MG63 (cell line): ENCODE measurements at places on chromosomes 12 and 14. TPM values are rescaled to one million over a fixed set of nuclear protein-coding genes. Genes with fewer than 3 reads are reported as not detected.

The CLEC4D gene
- total RNA-seq = not detected in 2 replicates

The FBLN5 gene
- total RNA-seq = 0.16 and 26.2 TPM in 2 replicates

The C12orf50 gene
- total RNA-seq = not detected in 2 replicates

The SLC17A8 gene
- not detected in 2 replicates for total RNA-seq

- DNase-seq = no peak
These were observed 60.6 kb downstream of the IFNG start for GRCh38 chr12:68098939-68099338.

DNA sequence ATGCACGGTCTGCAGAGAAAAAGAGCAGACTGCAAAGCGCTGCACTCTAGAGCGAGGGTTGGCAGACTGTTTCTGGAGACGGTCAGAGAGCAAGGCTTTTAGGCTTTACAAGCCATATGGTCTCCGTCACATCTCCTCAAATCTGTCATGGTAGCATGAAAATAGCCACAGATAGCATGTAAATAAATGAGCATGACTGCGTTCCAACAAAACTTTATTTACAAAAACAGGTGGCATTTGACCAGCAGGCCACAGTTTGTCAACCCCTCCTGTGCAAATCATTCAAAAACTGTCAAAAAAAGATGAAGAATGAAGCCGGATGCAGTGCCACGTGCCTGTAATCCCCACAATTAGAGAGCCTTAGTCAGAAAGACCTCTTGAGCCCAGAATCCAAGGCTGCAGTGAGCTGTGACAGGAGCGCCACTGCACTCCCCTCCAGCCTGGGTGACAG lies 18.9 kb downstream of the SYNE3 start:
- DNase-seq = no peak

DNA sequence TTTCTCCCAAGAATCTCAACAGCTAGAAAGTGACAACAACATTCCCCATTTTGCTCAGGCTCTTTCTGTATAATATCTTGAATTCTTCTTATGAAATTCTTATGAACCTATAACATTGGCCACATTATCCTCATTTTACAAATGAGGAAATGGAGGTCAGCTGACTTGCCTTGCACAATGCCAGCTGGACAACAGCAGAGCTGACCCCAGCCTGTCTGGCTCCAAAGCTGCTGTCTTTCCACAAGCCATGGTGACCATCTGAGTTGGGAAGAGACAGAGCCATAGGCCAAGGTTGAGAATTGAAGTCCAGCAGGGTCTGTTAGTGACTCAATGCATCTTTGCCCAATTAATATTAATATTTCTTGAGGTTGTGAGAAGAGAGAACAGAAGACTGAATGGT lies 87.3 kb downstream of the KSR2 start:
- no peak for DNase-seq

GRCh38 chr14:35557221-35557747 lies 23.3 kb downstream of the INSM2 start:
- DNase-seq = no peak

DNA sequence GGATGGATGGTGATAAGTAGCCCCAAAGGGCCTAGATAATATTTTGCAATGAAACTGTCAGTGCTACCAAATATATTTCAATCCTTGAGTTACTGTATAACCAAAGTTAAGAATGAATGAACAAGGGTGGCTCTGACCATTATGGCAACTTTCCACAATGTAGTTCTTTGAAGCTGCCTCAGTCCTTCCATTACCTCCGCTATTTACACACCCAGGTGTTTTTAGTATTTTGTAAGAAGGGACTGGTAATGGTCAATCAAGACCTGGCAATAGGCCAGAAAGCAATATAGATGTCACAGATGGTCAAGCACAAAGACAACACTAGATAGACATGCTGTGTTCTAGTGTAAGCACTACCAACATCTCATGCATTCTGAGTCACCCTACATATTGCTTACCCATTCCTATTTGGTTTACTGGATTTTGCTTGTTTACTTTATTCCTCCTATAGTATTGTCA lies 16.3 kb downstream of the DUSP16 start:
- no peak for DNase-seq

DNA sequence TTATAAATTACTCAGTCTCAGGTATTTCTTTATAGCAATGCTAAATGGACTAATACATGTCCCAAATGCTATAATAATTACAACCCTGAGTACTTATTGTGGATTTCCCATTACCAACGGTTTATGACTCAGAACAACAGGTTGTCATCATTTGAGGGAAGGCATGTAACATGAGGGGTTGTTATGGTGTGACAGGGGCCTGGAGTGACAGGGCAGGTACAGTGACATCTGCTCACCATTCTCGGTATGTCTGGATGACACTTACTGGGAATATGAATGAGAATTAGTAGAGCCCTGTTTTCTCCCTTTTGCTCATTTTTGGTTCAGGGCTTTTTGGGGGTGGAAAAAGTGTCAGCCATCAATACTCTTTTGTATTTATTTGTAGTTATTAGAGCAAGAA lies 36.2 kb upstream of the FERMT2 start:
- DNase-seq = no peak

GRCh38 chr12:50387972-50388478 lies 8.4 kb downstream of the FAM186A start:
- no peak for DNase-seq

DNA sequence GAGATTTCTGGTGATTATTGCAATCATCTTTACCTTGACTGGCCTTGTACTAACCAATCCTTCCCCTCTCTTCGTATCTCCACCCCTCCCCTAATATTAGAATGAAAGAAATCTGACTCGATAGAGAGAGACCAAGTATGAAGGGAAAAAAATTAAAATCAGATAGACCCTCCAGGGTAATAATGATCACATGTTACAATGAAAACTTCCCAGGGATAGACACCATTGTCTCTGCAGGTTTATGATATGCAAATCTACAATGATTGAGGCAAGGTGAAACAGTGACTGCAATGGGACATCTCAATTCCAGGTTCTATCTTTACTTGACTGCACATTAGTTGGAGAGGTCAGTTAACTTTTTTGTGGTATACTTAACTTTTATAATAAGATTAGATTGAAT lies 1.5 kb upstream of the NFKBIA start:
- no peak for DNase-seq

DNA sequence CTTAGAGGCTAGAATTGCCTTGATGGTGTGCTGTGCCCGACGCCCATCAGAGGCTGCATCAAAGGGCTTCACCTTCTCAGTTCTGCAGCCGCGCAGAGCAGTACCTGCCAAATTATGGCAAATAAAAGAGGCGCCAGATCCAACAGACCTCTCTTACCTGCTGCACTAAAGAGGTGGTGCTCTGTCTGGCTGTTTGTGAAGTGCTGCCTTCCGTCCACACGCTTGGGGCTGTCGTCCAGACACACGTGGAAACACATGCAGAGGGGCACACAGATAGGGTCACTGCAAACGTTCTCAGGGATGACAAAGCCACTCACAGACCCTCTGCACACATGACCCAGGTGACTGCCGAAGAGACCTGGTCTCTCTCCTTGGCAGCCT lies 617.5 kb downstream of the VRK1 start:
- no peak for DNase-seq

DNA sequence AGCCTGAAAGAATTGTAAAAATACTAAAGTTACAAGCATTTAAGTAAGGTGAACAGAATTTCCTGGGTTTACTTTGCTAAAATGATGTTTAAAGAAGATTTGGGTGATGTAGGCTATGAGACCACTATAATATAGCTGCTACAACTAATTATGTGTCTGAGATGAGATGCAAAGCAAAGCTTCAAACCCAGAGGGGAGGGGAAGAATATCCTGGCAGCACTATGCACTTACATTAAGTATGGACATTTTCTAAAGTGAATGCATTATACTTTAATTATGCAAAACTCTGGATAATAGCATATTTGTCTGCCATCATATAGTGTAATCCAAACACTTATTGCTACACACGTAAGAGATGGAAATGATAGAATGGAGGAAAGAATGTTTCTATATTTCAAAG lies 1003.7 kb downstream of the GALC start:
- no peak for DNase-seq

DNA sequence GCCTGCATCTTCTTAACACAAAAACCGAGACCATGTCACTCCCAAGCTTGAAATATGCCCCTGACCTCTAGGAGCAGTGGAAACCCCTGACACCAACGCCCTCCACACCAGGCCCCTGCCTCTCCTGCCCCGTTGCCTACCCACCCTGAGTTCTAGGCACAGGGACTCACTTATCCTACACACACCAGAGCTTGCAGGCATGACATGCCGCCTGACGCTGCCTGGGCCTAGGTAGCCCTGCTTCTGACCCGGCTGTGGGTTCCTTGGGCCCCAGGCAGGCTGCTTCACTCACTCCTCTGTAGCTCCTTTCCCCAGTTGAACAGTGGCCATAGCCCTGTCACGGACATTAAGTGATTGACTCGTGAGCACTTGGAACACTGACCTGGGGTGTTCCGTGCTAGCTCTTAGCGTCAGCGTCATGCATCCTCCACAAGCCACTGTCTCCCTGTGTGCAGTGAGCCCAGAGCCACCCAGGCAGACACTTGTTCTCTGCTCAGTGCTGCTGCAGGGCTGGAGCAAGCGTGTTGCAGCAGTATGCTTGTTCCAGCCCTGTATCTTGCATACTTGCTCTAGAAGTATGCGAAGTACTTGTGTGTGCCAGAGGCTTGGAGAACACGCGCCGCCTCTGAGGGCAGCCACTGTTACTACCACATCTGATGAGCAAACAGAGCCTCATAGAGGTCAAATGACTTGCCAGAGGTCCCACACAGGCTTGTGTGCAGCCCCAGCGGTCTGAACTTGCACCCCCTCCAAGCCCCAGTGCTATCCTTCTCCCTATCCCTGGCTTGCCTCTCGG lies 15.6 kb downstream of the OTUB2 start:
- DNase-seq = peak; percentile 26

- DNase-seq = no peak
These were observed 159.3 kb downstream of the KSR2 start for GRCh38 chr12:117809509-117809908.

DNA sequence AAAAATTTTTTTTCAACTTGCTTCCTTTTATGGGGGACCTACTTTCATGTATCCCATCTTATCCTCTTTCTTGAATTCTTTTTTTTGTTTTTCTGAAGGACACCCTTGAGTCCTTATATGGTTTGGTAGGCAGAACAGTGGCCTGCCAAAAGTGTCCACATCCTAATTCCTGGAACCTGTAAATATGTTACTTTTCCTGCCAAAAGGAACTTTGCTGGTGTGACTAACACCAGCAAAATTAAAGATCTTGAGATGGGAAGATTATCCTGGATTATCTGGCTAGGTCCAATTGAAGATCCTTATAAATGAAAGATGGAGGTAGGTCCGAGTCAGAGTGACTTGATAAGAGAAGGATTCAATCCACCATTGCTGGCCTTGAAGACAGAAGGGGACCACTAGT lies 5.3 kb downstream of the NUBPL start:
- no peak for DNase-seq

- DNase-seq = peak; percentile 75
These were observed at the start of gene IFI27 for GRCh38 chr14:94110552-94111181. TSS of gene IFI27 (plus strand) at chr14:94110736.
